ENCODE measurements at places on chromosomes 16 and 17. TPM values are rescaled to one million over a fixed set of nuclear protein-coding genes. Genes with fewer than 3 reads are reported as not detected.
A peak's percentile ranks its signal among the peaks of the same experiment; 100 is the strongest.

DNA sequence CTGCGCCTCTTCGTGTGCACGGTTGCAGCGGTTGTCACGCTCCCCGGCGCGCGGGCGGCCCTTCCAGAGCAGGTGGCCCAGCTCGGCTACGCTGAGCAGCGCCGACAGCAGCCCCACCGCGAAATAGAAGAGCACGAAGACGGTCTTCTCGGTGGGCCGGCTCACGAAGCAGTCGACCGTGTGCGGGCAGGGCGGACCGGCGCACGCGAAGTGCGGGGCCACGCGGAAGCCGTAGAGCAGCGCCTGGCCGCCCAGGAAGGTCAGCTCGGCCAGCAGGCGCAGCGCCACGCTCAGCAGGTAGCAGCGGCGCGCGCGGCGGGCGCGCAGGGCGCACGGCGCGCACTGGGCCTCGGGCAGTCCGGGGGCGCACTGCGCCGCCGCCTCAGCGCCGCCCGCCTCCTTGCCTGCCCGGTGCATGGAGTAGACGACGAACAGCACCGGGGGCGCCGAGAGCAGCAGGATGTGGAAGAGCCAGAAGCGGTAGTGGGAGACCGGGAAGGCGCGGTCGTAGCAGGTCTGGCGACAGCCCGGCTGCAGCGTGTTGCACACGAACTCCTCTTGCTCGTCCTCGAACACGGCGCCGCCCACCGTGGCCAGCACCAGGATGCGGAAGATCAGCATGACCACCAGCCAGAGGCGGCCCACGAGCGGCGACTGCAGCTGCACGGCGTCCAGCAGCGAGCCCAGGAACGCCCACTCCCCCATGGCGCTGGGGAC is 1.3 kb downstream of the GJD3 start:
- H3K4me3 ChIP-seq = peak overlapping the region; percentile 26
- H3K4me1 ChIP-seq = peaks cover 5% of the 10 kb centered on the region
- no peaks in the 10 kb centered on the region for H3K27me3 ChIP-seq
- H3K27ac ChIP-seq = no peak overlapping the region

Gene PYDC1
- total RNA-seq = not detected

DNA sequence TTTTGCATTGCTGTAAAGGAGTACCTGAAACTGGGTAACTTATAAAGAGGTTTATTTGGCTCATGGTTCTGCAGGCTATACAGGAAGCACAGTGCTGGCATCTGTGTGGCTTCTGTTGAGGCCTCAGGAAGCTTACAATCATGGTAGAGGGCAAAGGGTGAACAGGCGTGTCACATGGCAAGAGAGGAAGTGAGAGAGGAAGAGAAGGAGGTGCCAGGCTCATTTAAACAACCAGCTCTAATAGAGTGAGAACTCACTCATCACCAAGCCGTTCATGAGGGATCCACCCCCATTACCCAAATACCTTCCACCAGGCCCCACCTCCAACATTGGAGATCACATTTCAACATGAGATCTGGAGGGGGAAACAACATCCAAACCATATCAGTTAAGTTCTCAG is 16.4 kb upstream of the CLEC19A start:
- no peaks in the 10 kb centered on the region for H3K36me3 ChIP-seq
- DNase-seq = no peak
- H3K27ac ChIP-seq = no peak overlapping the region
- H3K4me1 ChIP-seq = no peaks in the 10 kb centered on the region
- H3K4me3 ChIP-seq = no peak overlapping the region
- H3K27me3 ChIP-seq = no peaks in the 10 kb centered on the region

- no peaks in the 10 kb centered on the region for H3K27me3 ChIP-seq
- H3K4me3 ChIP-seq = peak within 1 kb of the TSS; percentile 78
- no peak within 1 kb of the TSS for H3K27ac ChIP-seq
Observed at GRCh38 chr17:10198509-10199249, at the start of gene GAS7. GAS7 (minus strand) TSS chr17:10198606.

DNA sequence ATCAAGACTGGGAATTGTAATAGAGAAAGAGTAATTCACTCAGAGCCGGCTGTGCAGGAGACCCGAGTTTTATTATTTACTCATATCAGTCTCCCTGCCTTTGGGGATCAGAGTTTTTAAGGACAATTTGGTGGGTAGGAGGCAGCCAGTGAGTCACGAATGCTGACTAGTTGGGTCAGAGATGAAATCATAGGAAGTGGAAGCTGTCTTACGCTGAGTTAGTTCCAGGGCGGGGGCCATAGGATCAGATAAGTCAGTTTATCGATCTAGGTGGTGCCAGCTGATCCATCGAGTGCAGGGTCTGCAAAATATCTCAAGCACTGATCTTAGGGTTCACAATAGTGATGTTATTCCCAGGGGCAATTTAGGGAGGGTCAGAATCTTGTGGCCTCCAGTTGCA is 20.2 kb upstream of the GUCY2D start:
- H3K27ac ChIP-seq = no peak overlapping the region
- H3K4me3 ChIP-seq = no peak overlapping the region
- no peak for DNase-seq

GRCh38 chr16:6837722-6838121 is 494.9 kb upstream of the RBFOX1 start:
- H3K36me3 ChIP-seq = no peaks in the 10 kb centered on the region
- no peaks in the 10 kb centered on the region for H3K4me1 ChIP-seq
- no peak for DNase-seq
- no peaks in the 10 kb centered on the region for H3K27me3 ChIP-seq
- no peak overlapping the region for H3K27ac ChIP-seq
- H3K4me3 ChIP-seq = no peak overlapping the region

Gene PMFBP1
- 0.45 TPM for total RNA-seq

Gene CD79B
- 0.80 TPM for total RNA-seq

Gene PPL
- 17.4 TPM for total RNA-seq

DNA sequence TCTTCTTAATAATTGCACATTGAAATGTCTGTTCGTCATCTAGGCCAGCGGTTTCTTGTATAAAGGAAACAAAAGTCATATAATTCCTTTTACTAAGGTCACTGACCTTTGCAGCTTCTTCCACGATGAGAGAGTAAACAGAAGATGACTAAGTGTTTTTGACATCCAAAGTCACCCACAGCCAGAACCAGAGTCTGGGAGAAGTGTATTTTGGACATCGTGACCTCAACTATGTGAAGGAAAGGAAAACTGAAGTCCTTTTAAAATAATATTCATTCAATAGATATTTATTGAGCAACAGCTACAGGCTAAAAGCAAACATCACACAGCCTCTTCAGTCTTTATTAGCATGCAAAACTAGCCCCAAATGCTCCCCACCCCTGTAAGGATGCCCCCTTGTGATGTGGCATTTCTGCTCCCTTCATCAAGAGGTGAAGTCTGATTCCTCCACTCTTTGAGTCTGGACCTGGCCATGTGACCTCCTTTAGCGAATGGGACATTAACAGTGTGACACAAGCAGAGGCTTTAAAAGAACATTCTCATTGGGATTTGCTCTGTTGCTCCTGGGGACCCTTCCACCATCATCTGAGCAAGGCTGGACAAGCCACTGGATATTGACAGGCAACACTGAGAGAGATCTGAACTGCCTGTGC is 8.1 kb upstream of the PMP22 start:
- H3K27ac ChIP-seq = no peak overlapping the region
- H3K4me1 ChIP-seq = no peaks in the 10 kb centered on the region
- H3K27me3 ChIP-seq = no peaks in the 10 kb centered on the region
- no peak overlapping the region for H3K4me3 ChIP-seq
- no peak for DNase-seq

Gene ENPP7
- total RNA-seq = not detected

DNA sequence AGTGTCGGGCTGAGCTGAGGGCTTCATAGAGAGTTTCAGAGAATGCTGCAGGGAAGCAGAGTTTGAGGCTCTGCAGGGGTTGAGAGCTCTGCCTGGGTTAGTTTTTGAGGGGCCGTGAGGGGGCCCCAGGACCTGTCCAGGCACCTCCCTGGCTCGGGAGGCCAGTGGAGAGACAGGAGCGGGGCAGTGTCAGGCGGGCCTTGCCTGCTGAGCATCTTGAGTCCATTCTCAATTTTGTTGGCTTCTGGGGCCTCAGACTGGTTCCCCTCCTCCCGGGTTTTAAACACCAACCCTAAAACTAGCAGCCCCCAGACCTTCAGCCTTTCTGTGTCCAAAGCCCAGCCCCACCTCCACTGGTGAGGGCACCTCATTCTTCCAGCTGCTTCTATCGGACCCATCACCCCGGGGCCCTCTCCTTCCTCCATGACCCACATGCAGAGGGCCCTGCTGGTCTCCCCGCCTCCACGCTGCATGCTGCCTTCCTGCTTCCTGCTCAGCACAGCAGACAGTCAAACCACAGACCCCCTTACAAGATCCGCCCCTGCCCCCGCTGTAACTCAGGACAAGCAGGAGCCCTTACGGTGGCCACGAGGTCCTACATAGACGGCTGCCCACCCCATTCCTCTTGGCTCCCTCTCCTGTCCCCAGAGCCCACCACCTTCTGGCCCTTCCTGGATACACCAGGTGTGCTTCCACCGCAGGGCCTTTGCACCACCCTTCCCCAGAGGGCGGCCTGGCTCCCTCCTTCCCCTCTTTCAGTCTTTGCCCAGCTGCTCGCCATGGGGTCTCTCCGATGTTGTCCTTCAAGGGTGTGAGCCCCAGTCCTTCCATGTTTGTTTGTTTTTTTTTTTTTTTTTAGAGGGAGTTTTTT is 3.8 kb downstream of the RNF213 start:
- no peak overlapping the region for H3K27ac ChIP-seq
- H3K4me3 ChIP-seq = peak overlapping the region; percentile 32
- H3K27me3 ChIP-seq = no peaks in the 10 kb centered on the region
- DNase-seq = no peak

- H3K27ac ChIP-seq = no peak overlapping the region
- H3K36me3 ChIP-seq = no peaks in the 10 kb centered on the region
- no peak overlapping the region for H3K4me3 ChIP-seq
- H3K27me3 ChIP-seq = no peaks in the 10 kb centered on the region
- DNase-seq = no peak
Observed at GRCh38 chr16:84404324-84404723, 36.0 kb downstream of the ATP2C2 start.

Gene GAST
- not detected for total RNA-seq

Gene KRT23
- total RNA-seq = not detected

Gene MT1H
- not detected for total RNA-seq

Gene MYH1
- total RNA-seq = not detected

- H3K4me3 ChIP-seq = no peak overlapping the region
- peak overlapping the region; percentile 92 for H3K27ac ChIP-seq
- H3K4me1 ChIP-seq = peaks cover 69% of the 10 kb centered on the region
- H3K36me3 ChIP-seq = no peaks in the 10 kb centered on the region
Observed at GRCh38 chr17:42518046-42518754, 17.8 kb upstream of the NAGLU start.

GRCh38 chr16:17229766-17230165 is 241.0 kb downstream of the XYLT1 start:
- H3K4me3 ChIP-seq = no peak overlapping the region
- peaks cover 4% of the 10 kb centered on the region for H3K4me1 ChIP-seq
- H3K27ac ChIP-seq = no peak overlapping the region
- no peak for DNase-seq

DNA sequence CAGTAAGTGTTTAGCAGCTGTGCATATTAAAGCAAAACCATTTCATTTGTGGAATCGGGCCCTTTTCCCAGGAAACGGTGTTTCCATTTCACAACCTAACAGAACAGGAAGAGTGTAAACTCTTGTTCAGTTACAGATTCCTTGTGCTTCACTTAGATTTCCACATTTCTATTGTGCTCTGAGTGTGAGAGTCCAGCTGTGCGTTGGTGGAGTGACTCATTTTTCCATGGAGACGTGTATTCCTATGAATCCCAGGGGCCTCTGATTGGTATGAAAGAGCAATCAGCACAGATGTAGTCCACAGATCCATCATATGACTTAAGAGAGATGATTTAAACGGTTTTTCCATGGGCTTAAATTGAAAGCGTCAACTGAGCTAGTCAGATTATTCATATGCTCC is 13.3 kb upstream of the CAVIN1 start:
- peak; percentile 48 for DNase-seq
- no peak overlapping the region for H3K4me3 ChIP-seq
- H3K27ac ChIP-seq = no peak overlapping the region
- H3K27me3 ChIP-seq = no peaks in the 10 kb centered on the region
- peaks cover 2% of the 10 kb centered on the region for H3K4me1 ChIP-seq
- H3K36me3 ChIP-seq = no peaks in the 10 kb centered on the region

Gene KSR1
- 29.2 TPM for total RNA-seq

DNA sequence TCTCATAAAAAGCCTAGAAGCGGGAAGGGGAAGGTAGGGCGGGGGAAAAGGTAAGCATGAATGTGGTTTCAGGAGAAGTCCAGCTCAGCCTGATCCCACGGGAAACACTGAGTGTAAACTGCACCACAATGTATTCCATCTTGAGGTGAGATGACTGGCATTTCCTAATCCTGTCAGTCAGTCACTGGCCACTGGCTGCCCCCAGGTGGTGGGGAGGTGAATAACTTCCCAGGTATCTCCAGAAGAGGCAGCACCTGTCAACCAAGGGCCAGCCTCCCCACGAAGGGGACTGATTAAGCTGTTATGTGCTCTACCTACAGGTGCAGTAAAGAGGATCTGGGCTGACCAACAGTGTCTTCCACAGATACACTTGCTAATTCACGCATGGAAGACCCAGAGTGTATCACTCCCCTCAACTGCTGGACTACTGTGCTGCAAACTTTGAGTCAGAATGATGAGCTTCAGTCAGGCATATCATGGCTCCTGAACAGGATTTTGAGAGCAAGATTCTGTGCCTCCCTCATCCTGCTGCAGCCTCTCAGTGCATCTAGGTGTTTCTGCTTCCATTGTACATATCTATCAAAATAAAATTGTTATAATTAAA is 108.5 kb upstream of the CCL2 start:
- no peak for DNase-seq
- H3K27me3 ChIP-seq = no peaks in the 10 kb centered on the region
- H3K4me1 ChIP-seq = no peaks in the 10 kb centered on the region
- no peak overlapping the region for H3K4me3 ChIP-seq

DNA sequence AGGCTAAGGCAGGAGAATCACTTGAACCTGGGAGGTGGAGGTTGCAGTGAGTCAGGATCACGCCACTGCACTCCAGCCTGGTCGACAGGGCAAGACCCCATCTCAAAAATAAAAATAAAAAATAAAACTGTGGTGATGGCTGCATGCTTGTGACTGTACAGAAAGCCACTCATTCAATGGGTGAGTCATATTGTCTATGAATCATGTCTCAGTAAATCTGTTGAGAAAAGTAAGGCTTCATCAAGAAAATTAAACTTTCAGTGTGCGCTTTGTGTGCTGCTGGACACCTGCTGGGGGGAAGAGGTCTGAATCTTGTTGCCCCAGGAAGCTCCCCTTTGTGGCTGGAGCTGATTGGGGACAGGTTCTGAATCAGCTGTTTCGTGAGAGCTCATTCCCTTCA is 11.3 kb downstream of the NUBP1 start:
- no peak overlapping the region for H3K4me3 ChIP-seq
- H3K36me3 ChIP-seq = peaks cover 2% of the 10 kb centered on the region
- H3K27ac ChIP-seq = no peak overlapping the region
- no peak for DNase-seq
- no peaks in the 10 kb centered on the region for H3K4me1 ChIP-seq

GRCh38 chr17:66655861-66656260 is 179.1 kb upstream of the CACNG5 start:
- H3K27me3 ChIP-seq = no peaks in the 10 kb centered on the region
- H3K27ac ChIP-seq = no peak overlapping the region
- no peak overlapping the region for H3K4me3 ChIP-seq
- DNase-seq = no peak

GRCh38 chr16:9658164-9658563 is 524.1 kb downstream of the GRIN2A start:
- H3K36me3 ChIP-seq = no peaks in the 10 kb centered on the region
- no peak overlapping the region for H3K27ac ChIP-seq

Gene PYY
- total RNA-seq = 0.69 TPM

Data from ovary (tissue), 10 donors.